ENCODE measurements at places on chromosomes 6 and 20. TPM values are rescaled to one million over a fixed set of nuclear protein-coding genes. Genes with fewer than 3 reads are reported as not detected.

Gene RSPO3
- total RNA-seq = 81.4 TPM

Gene METTL24
- total RNA-seq = not detected

Gene EMILIN3
- total RNA-seq = 0.51 TPM

Gene GINS1
- 34.9 TPM for total RNA-seq

Gene DLK2
- 7.0 TPM for total RNA-seq

Gene MUCL3
- 0.15 TPM for total RNA-seq

Gene ARMH2
- total RNA-seq = not detected

Gene CST5
- total RNA-seq = not detected

Gene VARS2
- 16.2 TPM for total RNA-seq

All from A549 treated with dexamethasone at 1 μM for 4 hours (cell line).